Activated naive CD8-positive, alpha-beta T cell treated with anti-CD3 and anti-CD28 coated beads, Interleukin-2, amount 10 ng/mL, durations not matched to agents 7 days and 5 days (primary cell): ENCODE measurements at places on chromosomes 5 and 9. TPM values are rescaled to one million over a fixed set of nuclear protein-coding genes. Genes with fewer than 3 reads are reported as not detected.

The TAS2R1 gene
- total RNA-seq: not detected

The AMBP gene
- not detected for total RNA-seq

The OBP2B gene
- total RNA-seq: not detected

The CMYA5 gene
- total RNA-seq: 0.22 TPM

The IGIP gene
- total RNA-seq: 6.9 TPM

The RGMB gene
- total RNA-seq: 4.6 TPM

The NUTM2F gene
- not detected for total RNA-seq

The GDNF gene
- total RNA-seq: not detected

The GFRA3 gene
- total RNA-seq: not detected

The RLN2 gene
- total RNA-seq: 3.5 TPM

The FBP1 gene
- 2.1 TPM for total RNA-seq

The WDR55 gene
- total RNA-seq: 41.8 TPM

The SMIM32 gene
- not detected for total RNA-seq

The IL4 gene
- 1.8 TPM for total RNA-seq

The TMEM252 gene
- not detected for total RNA-seq

The OR1Q1 gene
- not detected for total RNA-seq

The LCNL1 gene
- total RNA-seq: 0.33 TPM

The SHC3 gene
- not detected for total RNA-seq

The MARCOL gene
- total RNA-seq: not detected

The C9orf40 gene
- total RNA-seq: 17.9 TPM

The C7 gene
- total RNA-seq: not detected

The CDC20B gene
- total RNA-seq: 0.28 TPM

The PCDHGA10 gene
- 0.14 TPM for total RNA-seq

The SMIM33 gene
- total RNA-seq: 0.34 TPM

The LECT2 gene
- total RNA-seq: not detected

The DOCK8 gene
- 318 TPM for total RNA-seq

The INSYN2B gene
- total RNA-seq: not detected

The MAST4 gene
- 14.3 TPM for total RNA-seq

The RNF208 gene
- 7.2 TPM for total RNA-seq

The ABCA2 gene
- total RNA-seq: 67.1 TPM

The FOXD1 gene
- total RNA-seq: not detected

The SLC36A2 gene
- not detected for total RNA-seq

The RNF224 gene
- not detected for total RNA-seq

The SLC45A2 gene
- not detected for total RNA-seq

The POLR3G gene
- total RNA-seq: 3.7 TPM

The PCDHGA12 gene
- 0.11 TPM for total RNA-seq

The WNT8A gene
- total RNA-seq: not detected

The CAVIN4 gene
- 0.23 TPM for total RNA-seq

The SLCO6A1 gene
- not detected for total RNA-seq

The MYO10 gene
- total RNA-seq: not detected

The EPB41L4B gene
- not detected for total RNA-seq

The MRPL41 gene
- 64.4 TPM for total RNA-seq

The PTGR1 gene
- 0.94 TPM for total RNA-seq

The ADGRD2 gene
- not detected for total RNA-seq

The PCDHGA11 gene
- total RNA-seq: 0.09 TPM

The DNAH5 gene
- not detected for total RNA-seq

The DAB2 gene
- 2.9 TPM for total RNA-seq

The SLC27A6 gene
- total RNA-seq: not detected

The FAM174A gene
- total RNA-seq: 4.5 TPM

The ARAP3 gene
- total RNA-seq: 17.0 TPM

The AP3B1 gene
- total RNA-seq: 41.4 TPM

The CCL27 gene
- not detected for total RNA-seq

The INSL4 gene
- total RNA-seq: not detected
